ENCODE measurements at places on chromosomes 3 and 15.

- H3K27me3 ChIP-seq = no peaks in the 10 kb centered on the region
- no peak for DNase-seq
- no peaks in the 10 kb centered on the region for H3K4me1 ChIP-seq
- H3K27ac ChIP-seq = no peak overlapping the region
- H3K4me3 ChIP-seq = no peak overlapping the region
Measured at GRCh38 chr3:156964577-156964976, 138.4 kb downstream of the LEKR1 start.

DNA sequence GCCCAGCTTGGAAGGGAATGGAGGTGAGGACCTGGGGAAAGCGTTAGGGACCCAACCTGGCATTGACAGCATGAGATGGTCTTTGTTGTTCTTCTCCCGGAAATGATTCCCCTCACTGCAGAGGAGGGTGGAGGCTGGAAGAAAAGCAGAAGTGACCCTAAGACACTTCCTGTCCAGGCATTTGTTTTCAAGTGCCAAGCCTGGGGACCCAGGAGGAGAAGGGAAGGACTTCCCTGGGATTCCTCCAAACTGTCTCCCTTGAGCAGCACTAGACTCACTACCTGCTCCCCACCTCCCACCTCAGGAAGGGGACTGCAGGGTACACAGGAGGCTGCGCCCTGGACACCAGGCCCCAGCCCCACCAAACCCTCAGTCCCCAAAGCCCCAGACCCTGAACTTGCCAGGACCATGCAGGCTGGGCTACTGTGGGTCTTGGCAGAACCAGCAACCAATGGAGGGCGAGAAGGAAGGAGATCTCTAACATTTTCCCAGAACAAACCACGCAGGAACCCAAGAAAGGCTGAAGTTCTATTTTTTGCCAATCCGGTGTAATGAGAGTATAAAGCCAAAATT lies 9.8 kb upstream of the VIPR1 start:
- H3K27me3 ChIP-seq = no peaks in the 10 kb centered on the region
- H3K27ac ChIP-seq = no peak overlapping the region
- no peak for DNase-seq
- H3K36me3 ChIP-seq = no peaks in the 10 kb centered on the region
- H3K4me3 ChIP-seq = no peak overlapping the region

DNA sequence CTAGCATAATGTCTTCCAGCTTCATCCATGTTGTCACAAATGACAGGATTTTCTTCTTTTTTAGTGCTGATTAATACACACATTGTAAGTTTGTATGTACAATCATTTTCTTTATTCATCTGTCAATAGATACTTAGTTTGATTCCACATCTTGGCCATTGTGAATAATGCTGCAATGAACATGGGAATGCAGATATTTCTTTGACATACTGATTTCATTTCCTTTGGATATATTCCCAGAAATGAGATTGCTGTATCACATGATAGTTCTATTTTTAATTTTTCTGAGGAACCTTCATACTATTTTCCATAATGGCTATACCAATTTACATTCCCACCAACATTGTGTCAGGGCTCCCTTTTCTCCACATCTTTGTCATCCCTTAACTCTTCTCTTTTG lies 117.9 kb downstream of the MEIS2 start:
- H3K27me3 ChIP-seq = no peaks in the 10 kb centered on the region
- no peak overlapping the region for H3K27ac ChIP-seq
- H3K36me3 ChIP-seq = no peaks in the 10 kb centered on the region
- no peak for DNase-seq
- no peaks in the 10 kb centered on the region for H3K4me1 ChIP-seq
- H3K4me3 ChIP-seq = no peak overlapping the region

DNA sequence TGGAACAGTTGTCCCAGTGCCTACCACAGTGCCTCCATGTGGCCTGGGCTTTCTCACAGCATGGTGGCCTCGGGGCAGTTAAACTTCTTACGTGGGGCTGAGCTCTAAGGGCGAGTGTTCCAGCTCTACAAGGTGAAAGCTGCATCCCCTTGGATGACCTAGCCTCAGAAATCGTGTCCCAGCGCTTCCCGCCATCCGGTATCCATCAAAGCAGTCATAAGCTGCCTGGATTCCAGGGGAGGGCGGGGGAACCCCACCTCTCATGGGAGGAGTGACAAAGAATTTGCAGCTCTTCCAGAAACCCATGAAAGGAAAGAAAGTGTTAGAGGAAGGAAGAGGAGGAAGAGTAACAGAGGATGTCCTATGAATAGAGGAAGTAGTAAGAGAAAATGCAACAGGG lies 45.8 kb upstream of the CCDC174 start:
- H3K36me3 ChIP-seq = no peaks in the 10 kb centered on the region
- H3K27ac ChIP-seq = no peak overlapping the region
- H3K27me3 ChIP-seq = peaks cover 17% of the 10 kb centered on the region
- DNase-seq = no peak
